ENCODE measurements at places on chromosomes 3 and 15. TPM values are rescaled to one million over a fixed set of nuclear protein-coding genes. Genes with fewer than 3 reads are reported as not detected.

DNA sequence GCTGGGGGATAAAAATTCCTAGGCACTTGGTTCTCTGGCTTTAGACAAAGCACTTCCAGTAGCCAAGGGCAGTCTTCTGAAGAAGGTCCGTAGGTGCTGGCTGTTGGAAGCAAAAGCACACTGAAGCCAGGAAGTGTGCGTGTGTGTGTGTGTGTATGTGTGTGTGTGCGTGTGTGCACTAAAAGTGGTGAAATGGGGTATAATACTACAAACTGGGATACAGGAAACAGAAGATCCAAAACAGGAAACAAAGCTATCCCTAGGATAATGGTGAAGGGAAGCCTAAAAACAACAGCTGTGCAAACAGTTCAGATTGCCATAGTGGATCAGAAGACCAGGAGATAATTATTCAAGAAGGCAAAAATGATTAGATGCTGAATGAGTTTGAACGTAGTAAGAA lies 103.4 kb downstream of the IL20RB start:
- DNase-seq = no peak

RLBP1 gene
- total RNA-seq = not detected

TM4SF4 gene
- total RNA-seq = not detected

GRAMD2A gene
- total RNA-seq = 29.4 TPM

GRCh38 chr3:149042789-149043386 lies 43.4 kb downstream of the HLTF start:
- DNase-seq = no peak

DNA sequence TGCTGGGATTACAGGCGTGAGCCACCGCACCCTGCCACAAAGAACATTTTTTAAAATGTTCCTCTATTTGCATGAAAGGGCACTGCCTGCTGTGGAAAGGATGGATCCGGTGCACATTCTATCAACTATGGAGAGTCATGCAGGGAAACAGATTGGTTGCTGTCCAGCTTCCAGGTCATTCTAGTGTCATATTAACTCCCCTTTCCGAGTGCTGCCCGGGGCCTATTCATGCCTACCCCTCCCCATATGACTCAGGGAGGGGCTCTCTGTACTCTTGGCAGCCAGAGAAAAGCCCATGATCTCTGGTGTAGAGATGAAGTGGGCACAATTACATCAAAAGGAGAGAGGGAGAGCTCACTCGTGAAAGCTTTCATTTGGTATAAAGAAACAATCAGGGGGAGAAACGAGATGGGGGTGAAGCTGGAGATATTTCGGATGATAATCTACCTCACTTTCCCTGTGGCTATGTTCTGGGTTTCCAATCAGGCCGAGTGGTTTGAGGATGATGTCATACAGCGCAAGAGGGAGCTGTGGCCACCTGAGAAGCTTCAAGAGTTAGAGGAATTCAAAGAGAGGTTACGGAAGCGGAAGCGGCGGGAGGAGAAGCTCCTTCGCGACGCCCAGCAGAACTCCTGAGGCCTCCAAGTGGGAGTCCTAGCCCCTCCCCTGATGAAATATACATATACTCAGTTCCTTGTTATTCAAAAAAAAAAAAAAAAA lies 16.1 kb upstream of the AHSG start:
- DNase-seq = peak; percentile 77

DNA sequence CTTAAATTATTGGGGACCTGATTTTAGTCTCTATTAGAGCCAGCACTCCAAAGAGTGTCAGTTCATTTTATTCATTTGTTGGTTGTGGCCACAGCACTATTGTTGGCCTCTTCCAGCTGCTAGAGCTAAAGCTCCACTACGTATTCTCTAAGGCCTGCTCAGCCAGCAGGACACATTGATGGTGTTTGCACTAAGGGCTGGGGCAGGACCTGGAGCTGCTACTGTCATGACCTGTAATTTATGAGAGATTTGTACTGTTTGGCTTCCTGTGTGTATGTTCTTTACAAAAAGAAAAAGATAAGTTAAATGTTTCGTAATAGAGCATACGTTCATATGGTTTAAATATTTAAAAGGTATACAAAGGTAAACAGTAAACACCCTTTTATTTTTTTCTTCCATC lies 8.1 kb downstream of the GFM1 start:
- DNase-seq = no peak

- DNase-seq = no peak
Observed at GRCh38 chr15:59522988-59523461, 85.0 kb downstream of the FAM81A start.

B3GALNT1 gene
- 24.7 TPM for total RNA-seq

- no peak for DNase-seq
Observed at GRCh38 chr15:70954171-70954570, 61.5 kb downstream of the LRRC49 start.

GRCh38 chr3:57592306-57592705 lies 4.8 kb downstream of the ARF4 start:
- no peak for DNase-seq

- no peak for DNase-seq
Observed at GRCh38 chr3:150150633-150151032, 179.9 kb upstream of the PFN2 start.

DNA sequence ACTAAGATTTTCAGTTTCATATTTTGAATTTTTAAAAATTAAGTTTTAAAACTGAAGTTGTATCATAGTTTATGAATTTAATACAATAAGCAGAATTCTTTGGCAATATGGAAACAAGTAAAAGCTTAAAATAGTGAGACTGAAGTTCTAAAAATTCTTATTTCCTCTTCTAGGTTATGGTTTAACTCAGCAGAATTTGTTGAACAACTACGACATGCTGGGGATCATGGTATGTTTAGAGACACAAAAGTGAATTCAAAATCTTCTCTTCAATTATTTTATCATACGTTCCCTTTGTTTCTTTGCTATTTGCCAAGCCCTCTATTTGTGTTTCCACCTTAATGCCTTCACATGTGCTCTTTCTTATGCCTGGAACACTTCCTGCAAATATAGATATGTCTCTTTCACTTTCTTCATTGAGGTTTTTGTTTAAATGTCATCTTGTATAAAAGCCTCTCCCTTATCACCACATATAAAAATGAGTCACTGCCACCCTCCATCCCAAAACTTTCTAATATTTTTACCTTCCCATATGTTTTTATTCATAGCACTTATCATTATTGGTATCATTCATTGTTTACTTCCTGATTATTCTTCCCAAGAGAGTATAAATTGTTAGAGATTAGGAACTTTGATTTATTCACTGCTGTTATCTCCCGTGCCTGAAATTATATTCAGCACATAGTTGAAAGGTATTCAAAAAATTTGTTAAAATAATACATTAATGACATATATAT lies 6.4 kb downstream of the SUCNR1 start:
- DNase-seq = no peak

GOLGA8J gene
- total RNA-seq = not detected

Data from upper lobe of left lung (tissue), 6 donors.